ENCODE measurements at places on chromosomes 12 and 14.

DNA sequence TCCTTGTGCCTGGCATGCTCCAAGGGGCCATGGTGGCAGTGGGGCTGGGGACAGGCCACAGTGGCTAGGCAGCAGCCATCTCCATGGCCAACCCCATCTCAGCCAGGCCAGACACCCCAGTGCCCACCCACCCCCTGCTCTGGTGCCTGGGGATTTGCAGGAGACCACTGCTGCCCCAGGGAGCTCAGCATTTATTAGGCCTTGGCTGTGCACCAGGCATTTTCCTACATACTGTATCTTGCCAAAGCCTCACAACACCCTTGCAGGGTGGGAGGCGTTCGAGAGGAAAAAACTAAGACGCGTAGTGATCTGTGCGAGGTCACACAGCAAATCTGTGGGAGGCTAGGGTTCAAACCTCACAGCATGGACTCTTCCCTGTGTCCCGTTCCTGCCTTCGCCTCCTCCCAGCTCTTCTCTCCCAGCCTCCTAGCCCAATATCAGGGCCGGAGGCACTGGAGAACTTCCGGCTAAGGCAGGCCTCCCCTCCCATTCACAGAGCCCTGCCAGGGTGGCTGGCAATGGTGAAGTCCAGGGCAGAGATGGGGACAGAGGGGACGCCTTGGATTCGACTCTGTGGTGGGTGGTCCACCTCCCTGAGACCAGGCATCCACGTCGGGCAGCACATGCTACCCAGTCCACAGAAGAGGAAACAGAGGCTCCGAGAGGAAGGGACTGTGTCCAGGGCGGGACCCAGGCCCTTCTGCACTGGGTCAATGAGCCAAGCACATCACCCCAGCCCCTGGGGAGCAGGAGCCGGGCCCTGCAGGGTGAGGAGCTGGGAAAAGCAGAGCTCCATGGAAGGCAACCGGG is 57.4 kb downstream of the FAM222A start:
- DNase-seq, result peak; percentile 49

DNA sequence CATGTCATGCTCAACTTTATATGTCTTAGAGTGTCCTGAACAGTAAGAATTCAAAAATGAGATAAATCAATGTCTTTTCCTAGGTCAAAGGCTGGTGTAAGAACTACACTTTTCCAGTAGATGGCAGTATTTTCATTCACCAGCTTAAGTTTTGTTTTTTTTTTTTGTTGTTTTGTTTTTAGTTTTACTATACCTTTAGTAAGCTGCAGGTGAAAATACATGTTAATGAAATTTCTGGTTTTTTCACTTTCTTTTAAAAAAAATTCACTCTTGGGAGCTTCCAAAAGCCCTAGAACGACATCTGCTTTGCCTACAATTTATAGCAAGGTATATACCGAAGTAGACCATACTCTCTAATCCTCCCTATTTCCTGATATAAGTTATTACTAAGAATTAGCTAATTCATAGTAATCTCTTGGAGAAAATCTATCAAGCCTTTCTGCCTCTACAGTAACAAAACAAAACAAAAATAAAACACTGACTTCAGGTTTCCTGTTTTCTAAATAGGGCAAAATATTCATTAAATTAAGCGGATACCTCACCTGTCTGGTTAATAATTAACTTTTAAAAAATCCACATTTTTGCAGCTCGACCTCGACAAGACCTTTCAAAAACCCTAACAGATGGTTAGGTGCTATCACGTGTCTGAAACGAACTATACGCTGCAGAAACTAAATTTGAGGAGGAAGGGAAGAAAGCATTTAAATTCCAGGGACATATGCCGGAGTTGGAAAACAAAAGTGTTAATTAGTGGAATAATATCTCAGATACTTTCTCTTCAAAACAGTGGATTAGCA is 2.7 kb upstream of the SAMD4A start:
- DNase-seq, result no peak

GRCh38 chr12:80320121-80320678 is 123.8 kb upstream of the PTPRQ start:
- no peak for DNase-seq

DNA sequence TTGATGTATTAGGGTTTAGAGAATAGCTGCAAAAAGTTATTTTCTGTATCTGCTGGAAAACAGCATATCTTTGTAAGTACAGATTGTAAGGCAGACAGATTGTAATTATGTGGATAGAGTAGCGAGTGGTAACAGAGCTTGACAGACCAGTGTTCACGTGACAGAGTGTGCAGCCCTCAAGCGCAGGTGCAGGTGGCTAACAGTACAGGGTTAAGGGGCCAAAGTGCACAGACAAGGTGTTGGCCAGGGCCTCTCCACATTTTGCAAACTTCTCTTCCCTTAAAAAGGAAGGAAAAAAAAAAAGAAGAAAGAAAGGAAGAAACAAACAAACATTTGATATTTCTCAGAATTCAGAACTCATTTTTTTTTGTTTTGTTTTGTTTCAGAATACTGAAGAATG is 25.2 kb upstream of the KLHL42 start:
- DNase-seq, result no peak

- DNase-seq, result no peak
Measured at GRCh38 chr14:37698840-37699777, 103.7 kb downstream of the TTC6 start.

DNA sequence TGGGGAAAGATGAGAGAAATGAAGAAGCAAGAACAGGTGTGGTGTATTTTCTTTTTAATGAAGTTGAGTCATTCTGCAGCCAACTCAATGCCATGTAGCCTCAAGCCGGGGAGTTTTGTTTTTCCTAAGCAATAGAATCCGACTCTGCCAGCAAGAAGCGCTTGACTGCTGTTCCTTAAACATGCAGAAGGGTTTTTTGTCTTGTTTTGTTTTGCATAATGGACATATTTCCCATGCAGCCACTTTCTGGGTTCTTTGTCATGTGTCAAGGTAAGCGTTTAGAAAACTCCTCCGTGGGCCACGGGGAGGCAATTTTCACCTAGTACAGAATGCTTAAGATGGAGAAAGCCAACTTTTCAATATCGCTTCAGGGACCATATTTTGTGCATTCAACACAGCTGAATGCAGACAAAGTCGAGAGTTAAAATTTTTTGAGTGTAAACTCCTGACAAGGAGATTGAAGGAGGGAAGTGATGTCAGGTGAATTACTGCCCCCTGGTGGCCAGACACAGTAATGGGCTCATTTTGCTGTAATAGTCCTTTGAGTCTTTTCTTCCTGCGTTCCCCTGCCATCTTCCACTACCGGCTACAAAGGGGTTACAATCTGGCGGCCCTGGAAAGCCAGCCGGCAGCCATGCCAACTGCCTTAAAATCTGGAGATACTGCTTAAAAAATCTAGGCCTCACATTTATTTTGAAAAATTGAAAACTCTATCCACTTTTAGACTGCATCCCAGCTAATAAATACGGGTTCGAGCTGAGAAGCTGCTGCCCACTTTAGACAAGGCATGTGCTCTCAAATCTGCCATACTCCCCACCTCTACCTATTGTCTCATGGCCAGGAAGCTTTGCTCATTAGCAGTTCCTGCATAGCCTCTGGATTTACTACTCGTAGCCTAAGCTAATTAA is 3.2 kb upstream of the FICD start:
- peak; percentile 88 for DNase-seq

DNA sequence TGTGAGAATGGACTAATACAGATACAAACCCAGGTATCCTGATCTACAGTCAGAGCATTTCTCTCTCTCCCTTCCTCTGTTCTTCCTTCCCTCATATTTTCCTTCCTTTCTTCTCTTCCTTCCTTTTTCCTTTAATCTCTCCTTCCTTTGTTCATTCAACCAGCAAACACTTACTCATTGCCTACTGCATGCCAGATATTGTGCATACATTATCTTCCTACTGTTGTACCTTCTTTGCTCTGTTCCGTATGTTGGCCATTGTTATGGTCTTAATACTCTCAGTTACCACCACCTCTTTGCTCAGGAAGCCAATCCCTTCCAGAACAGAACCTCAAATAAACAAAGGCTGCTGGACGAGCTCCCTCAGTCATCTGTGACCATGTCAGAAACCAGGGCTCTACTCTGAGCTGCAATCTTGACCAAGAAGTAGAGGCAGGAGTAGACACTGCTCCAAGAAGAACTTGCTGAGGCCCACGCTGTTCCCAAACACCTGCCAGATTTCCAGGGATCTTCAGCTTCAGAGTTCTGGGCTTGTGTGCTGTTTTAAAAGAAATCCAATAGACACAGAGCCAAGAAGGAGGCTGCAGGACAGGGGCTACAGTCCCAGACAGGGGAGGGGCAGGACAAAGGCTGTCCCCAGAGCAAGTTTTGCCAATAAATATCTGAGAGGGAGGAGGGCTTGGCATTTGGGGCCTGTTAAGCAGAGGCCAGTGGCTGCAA is 526.7 kb upstream of the TBX3 start:
- DNase-seq, result no peak

DNA sequence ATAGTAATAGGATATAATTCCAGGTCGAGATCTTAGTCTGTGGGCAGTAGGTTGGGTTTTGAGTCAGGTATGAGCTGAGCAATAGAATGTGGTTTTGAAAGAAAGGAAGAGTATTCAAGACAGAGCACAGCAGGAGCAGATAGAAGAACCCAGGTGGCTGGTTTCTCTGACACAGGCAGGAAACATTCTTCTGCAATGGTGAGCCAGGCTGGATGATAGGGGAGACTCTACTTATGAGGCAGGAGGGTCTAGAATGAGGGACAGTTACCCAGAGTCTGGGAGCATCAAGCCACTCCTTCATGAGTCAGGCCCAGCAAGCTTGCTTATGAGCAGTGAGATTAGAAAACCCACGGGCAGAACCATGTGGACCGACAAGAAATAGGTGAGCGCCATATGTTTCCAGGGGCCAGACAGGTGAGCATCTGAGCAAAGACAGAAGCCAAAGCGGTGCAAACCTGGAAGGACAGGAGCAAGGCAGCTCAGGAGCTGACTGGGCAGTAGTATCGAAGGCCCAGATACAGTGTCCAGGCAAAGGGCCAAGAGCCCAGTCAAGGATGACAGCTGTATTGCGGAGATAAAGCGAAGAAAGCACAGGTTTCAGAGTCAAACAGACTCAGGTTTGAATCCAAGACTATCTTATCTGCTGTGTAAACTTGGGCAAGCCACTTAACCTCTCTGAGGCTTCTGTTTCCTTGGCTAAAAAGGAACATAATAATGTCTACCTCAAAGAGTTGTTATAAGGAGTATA is 22.5 kb upstream of the PCNX1 start:
- no peak for DNase-seq

DNA sequence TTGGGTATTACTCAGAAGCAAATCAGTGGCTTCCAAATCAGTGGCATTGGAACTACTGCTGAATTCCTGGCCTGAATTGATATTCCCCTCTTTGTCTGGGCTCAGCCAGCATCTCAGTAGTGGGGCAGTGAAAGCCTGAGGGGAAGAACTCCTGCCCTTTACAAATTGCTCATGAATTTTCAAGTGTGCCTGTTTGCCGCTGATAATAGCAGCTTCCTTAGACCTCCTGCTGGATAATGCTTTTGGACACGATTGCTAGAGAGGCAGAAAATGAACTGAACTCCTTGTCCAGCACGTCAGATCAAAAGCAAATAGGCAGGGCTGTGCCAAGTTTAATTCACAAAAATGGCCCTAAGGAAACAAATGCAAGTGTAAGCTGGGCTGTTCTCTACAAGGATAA is 91.3 kb upstream of the GZMB start:
- no peak for DNase-seq

DNA sequence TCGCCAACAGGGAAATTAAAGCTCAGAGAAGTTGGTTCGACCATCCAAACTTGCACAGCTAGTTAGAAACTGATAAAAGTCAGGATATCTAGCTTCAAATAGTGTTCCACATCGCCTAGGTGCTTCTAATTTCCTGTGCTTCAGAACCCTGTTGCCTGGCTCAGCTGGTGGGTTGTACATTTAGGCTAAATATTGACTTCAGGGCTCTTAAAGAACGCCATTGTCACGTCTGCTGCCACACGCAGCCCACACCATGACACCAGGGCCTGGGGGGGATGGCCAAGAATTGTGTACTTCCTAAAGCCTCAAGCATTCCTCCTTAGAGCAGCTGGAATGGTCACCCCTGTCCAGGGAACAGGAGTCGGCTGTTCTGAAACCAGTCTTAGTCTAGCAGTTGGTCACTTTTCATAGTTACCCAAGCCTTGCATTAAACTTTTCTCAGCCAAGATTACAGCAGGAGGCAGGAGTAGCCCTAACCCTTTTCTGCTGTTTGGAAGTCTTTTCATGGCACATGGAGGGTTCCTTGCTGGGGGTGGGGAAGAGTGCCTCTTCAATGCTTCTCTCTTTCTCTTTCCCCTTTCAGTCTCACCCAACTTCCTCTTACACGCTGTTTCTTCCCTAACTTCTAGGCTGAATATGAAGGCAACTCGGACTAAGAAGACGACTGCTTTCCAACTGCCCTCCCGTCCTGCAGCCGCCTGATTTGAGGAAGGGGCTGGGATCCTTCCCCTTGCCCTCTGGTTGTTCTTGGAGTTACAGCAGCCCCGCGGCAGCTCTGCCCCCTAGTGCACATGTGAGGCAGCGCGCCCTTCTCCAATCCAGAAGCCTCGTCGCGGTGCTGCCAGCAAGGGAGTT is 17.1 kb downstream of the FOS start:
- DNase-seq, result peak; percentile 91

- no peak for DNase-seq
Measured at GRCh38 chr14:33986804-33987203, 35.9 kb upstream of the EGLN3 start.

DNA sequence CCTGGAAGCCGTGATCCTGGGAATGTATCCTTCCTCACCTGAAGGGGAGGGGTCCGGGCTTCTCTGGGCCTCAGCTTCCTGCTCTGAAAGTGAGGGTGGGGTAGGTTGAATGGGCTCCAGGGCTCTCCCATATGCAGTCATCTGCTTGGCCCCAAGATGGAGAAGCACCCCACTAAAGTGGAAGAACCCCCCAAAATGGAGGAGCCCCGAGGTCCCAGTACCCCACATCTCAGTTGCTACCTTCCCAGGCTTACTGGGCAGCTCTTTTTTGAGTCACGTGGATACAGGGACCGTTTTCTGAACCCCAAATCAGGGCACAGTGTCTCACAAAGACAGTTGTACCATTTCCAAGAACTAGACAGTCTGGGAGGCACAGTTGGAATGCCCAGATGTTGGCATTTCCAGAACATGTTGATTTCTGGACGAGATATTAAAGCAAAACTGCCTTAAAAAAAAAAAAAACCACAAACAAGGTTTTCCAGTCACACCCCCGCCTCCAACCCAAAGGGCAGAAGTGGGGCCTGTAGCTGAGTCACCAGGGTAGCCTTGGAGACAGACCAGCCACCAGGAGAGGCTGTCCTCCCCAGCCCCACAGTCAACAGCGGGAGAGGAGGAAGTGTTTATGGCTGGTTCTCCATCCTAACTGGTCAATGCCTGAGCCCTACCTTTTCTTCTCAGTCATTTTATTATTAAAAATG is 12.1 kb downstream of the VASH1 start:
- DNase-seq, result peak; percentile 56

GRCh38 chr12:49982246-49983087 is 9.7 kb downstream of the AQP6 start:
- DNase-seq, result no peak

- no peak for DNase-seq
Measured at GRCh38 chr12:62977418-62977817, 42.5 kb upstream of the PPM1H start.

GRCh38 chr12:47709237-47709636 is 3.4 kb upstream of the RPAP3 start:
- DNase-seq, result no peak

GRCh38 chr14:100468557-100468956 is 118.7 kb downstream of the BEGAIN start:
- DNase-seq, result no peak

GRCh38 chr14:87171141-87171540 is 821.8 kb downstream of the GALC start:
- no peak for DNase-seq
